ENCODE measurements at places on chromosomes 4 and X.

DNA sequence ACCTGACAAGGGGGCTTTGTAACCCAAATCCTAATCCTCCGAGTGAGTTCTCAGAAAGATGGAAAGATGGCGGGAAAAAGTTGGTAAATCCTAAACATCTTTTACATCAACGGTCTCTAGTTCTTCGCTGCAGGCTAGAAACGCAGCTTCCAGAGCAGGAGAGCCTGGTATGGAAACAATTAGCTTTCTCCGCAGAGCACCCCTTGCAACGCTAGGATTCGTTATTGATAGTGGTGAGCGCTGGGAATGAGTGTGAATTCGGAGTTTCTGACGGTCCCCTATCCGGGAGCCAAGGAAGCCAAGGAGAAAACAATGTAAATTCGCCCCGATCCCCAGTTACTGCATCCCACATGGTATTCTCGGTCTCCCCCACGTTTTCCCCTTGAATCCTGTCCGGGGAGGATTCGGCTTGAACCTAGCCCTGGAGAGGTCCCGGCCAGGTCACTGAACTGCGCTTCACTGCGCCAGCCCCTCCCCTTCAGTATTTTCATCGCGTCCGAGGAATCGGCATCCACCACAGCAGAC is 4.7 kb upstream of the NEUROG2 start:
- no peak for DNase-seq

DNA sequence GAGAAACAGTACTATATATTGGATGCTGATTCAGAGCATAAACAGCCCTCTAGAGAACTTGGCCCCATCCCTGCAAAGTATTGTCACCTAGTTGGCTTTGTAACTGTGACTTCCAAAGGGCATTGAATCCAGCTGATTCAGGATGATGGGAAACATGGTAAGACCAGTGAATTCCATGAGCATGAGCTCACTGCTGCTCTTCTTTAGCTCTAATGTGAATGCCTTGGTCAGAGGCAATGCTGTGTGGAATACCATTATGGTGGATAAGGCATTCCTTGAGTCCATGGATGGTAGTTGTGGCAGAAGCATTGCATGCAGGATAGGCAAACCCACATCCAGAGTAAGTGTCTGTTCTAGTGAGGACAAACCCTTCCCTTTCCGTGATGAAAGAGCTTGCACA is 365.6 kb upstream of the EDA2R start:
- no peak for DNase-seq

DNA sequence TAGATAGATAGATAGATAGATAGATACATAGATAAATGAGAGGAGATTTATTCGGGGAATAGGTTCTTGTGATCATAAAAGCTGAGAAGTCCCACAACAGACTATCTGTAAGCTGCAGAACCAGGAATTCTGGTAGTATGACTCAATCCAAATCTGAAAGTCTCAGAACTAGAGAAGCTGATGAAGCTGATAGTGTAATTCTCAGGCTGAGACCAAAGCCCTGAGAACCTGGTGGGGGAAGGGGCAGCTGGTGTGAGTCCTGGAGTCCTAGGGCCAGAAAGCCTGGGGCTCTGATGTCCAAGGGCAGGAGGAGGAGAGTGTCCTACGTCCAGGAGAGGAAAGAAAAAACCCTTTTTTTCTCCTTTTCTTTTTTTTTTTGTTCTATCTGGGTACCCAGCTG is 8.0 kb upstream of the BANK1 start:
- no peak for DNase-seq

DNA sequence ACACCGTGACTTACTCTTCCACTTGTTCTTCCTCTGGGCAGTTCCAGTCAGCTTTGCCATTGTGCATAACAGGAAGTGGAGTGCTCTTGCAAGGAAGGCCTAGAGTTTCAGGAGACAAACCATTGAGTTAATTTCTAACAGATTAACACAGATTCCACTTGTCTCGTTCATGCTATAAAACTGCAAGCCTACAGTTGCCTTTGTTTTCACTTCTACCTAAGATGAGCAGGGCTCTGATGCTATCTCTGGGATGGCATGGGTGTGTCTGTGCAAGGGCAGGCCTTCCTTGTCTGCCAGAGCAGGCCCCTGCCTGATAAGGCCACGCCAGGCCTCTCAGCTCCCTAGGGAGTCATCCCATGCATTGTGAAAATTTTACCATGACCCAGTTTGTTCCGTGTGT is 67.7 kb upstream of the PGRMC2 start:
- DNase-seq, result peak; percentile 95

- no peak for DNase-seq
Measured at GRCh38 chr4:7204656-7205387, 12.5 kb downstream of the SORCS2 start.

DNA sequence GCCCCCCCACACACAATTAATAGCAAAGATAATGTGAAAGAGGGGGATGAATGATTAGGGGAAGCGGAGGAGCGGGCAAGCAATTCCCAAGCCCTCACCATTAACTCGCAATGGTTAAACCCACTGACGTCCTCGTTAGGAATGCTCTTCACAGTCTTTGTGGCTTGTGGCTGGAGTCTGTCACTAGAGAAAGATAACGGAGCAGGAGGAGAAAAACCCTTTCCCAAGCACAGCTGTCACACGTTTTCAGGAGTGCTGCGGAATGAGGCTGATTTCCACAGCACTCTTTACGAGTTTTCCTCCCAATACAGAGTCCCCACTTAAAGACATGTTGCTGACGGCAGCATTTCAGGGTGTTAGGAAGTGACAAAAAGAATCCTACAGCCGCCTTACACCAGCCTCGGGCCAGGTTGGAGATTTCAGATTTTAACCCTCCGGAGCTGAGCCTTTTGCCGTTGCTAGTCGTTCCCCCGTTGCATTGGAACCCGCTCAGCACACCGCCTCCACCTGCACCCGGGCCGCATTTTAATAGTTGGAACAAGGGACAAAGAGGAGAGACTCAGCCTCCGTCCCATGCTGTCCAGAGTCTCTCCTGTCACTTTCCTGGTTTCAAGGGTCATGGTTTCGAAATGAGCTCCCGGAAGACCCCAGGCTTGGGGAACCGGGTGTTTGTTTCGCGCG is 92.2 kb downstream of the GEMIN8 start:
- no peak for DNase-seq

GRCh38 chr4:76850010-76850441 is 47.9 kb downstream of the SOWAHB start:
- DNase-seq, result peak; percentile 80

GRCh38 chrX:41956027-41956426 is 32.7 kb upstream of the CASK start:
- DNase-seq, result no peak

GRCh38 chr4:139458999-139459398 is 5.1 kb downstream of the RAB33B start:
- no peak for DNase-seq
